ENCODE measurements at places on chromosomes 12 and 14.

DNA sequence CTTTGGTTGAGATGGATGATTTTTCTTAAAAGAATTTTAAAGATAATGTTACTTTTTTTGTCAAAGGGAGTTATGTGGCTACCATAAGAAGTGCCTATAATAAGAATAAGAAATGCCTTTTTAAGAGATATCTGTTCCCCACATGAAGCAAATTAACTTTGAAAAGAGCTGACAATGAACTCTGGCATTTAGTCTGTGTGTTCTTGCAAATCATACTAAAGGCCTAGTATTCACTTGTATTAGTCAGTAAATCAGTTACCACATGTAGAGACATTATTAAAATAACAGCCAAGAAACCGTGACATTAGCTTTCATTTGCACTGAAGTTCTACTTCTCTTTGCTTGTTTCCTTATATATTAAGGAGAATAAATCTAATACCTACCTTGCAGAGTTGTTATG lies 296.3 kb downstream of the CCDC91 start:
- DNase-seq = no peak

GRCh38 chr14:50067723-50068495 lies 48.5 kb downstream of the VCPKMT start:
- DNase-seq = no peak

- no peak for DNase-seq
Measured at GRCh38 chr12:66707002-66707697, 28.3 kb upstream of the GRIP1 start.

- DNase-seq = no peak
Measured at GRCh38 chr12:117528538-117528937, 167.1 kb upstream of the NOS1 start.

GRCh38 chr12:57522887-57523705 lies 472 bp downstream of the MBD6 start:
- peak; percentile 49 for DNase-seq

DNA sequence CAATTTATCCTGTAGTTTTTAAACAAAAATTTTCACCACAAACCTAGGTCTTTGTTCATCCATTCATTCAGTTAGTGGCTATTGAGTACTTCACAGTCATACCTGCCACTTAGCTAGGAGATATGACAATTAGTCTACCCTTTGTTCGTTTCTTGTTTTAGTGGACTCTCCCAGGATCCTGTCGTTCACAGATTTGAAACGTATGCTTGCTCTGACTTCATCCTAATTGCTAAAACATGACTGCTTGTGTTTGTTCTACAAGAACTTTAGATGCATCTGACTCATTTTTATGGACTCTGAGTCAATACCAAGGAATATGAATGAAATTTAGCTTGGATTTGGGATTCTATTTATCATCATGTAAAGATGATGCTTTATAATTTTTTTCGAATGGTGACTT lies 69.5 kb downstream of the TBC1D30 start:
- peak; percentile 11 for DNase-seq

- DNase-seq = no peak
Measured at GRCh38 chr14:54881235-54881760, 21.3 kb downstream of the GCH1 start.

GRCh38 chr12:43805860-43806736 lies at the start of gene TWF1:
TWF1 (minus strand) TSS chr12:43806317; CDS start chr12:43806245, 72 bp downstream.
- peak; percentile 64 for DNase-seq

- no peak for DNase-seq
Measured at GRCh38 chr12:3251067-3251466, 173.9 kb downstream of the TSPAN9 start.

DNA sequence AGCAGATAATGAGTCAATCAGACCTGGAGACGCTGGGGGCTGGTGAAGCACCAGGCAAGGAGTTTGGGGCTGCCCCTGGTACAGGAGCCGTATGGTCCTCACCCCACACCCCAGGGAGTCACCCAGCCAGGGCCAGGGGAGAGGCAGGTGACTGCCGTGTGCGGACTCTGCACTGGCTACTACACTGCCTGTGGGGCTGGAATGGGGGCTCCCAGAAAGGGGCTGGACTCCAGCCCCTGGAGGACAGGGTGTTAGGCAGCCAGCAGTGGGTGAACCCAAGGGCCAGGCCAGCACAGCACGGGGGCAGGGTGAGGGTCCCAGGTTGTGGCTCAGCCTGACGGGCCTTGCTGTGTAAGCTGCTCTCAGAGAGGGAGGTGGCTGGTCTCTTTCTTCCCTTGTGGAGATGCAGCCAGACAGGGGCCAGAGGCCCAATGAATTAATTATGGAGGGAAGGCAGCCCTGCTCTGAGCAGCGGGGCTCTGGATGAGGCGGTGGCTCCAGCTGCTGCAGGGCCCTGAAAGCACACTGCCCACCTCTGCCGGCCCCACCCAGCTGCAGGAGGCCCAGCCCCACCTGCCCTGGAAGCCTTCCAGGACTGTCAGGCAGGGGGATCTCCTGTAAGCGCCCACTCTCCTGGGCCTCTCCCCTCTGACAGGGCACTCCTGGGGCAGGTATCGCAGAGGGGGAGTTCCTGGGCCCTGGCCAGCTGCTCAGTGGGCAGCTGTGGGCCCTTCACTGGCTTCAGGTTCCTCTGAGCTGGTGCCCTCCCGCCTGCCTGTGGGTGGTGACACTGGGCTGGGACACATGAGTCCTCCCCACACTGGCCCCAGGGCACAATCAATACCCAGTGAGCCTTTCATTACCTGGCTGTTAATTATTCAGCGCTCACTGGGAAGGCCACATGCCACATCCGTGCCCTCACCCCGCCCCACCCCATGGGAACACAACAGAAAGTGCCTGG lies 142.5 kb upstream of the C14orf180 start:
- no peak for DNase-seq

DNA sequence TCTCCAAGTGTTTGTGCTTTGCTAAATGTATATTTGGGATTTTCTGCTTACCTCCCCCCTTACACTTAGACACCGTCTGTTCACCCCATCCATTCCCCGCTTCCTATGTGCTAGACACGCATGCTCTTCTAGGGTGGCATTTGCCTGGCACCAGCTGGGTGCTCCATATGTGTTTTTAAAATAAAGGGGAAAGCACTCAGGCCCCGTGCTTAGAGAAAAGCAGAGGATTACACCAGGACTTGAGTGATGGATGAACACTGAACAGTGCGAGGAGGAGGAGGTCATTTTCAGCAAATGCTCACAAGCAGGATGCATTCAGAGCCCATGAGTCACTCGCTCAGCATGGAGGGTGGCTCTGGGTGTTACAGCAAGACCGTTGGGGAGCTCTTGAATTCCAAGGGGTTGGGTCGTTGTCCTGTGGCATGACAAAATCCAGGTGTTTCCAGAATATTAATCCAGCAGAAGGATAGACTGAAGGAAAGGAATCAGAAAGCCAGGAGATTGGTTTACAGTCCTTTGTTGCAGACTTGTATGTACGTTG lies 2.9 kb upstream of the BDKRB1 start:
- DNase-seq = no peak

DNA sequence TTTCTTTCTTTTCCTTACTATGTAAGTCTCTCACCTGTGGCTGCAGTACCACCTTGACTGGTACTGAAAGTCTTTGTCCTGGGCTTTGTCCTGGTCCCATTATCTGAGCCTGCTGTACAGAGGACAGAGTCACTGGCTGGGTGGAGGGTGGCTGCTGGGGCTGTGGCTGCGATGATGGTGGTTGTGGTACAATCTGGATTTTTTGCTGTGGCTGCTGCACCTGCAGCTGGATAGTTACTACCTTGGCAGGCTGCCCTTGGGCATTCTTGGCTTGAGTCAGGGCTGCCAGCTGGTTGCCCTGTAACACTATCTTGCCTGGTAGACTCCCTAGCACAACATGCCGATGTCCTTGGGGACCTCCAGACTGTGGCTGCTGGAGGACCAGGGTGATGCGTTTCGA lies 27.0 kb downstream of the CHD8 start:
- no peak for DNase-seq

- DNase-seq = no peak
Measured at GRCh38 chr12:31016057-31016456, 57.6 kb upstream of the DDX11 start.

DNA sequence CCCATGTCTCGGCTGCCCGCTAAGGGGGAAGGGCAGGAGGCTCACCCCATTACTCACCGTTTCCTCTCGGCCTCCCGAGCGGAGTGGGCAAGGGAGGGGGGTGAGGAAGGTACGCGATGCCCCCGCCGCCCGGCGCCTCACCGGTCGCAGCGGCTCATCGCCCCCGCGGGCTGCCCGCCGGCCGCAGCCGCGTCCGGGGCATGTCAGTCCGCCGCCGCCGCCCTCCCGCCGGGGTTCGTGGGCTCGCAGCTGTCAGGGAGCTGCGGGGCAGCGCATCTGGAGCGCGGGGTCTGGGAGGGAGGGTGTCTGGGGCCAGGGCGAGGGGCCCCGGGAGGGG lies 461 bp downstream of the SLC8A3 start:
- DNase-seq = no peak

DNA sequence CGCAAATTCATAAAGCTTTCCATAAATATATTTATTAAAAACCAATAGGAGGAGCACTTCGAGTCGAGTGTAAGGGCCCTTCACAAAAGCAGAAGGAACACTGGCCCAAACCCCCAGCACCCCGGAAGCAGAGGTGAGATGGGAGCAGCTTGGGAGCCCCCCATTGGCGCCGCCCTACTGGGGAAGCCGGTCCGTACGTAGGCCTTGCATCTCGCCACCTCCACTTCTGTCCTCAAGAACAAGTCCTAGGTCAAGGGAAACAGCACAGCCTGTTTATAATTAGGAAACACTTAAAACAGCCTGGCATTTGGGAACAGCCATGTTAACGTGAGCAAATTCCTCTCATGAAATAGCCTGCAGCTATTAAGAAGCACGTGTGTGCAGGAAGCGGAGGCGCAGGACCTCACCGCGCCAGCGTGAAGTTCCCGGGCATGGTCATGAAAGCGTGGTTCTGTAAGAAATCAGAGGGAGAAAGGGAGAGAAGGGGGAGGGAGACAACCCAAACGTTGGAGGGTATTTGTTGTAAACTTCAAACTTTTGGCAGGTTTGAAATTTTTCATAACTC lies 7.7 kb downstream of the ANKRD9 start:
- DNase-seq = no peak

DNA sequence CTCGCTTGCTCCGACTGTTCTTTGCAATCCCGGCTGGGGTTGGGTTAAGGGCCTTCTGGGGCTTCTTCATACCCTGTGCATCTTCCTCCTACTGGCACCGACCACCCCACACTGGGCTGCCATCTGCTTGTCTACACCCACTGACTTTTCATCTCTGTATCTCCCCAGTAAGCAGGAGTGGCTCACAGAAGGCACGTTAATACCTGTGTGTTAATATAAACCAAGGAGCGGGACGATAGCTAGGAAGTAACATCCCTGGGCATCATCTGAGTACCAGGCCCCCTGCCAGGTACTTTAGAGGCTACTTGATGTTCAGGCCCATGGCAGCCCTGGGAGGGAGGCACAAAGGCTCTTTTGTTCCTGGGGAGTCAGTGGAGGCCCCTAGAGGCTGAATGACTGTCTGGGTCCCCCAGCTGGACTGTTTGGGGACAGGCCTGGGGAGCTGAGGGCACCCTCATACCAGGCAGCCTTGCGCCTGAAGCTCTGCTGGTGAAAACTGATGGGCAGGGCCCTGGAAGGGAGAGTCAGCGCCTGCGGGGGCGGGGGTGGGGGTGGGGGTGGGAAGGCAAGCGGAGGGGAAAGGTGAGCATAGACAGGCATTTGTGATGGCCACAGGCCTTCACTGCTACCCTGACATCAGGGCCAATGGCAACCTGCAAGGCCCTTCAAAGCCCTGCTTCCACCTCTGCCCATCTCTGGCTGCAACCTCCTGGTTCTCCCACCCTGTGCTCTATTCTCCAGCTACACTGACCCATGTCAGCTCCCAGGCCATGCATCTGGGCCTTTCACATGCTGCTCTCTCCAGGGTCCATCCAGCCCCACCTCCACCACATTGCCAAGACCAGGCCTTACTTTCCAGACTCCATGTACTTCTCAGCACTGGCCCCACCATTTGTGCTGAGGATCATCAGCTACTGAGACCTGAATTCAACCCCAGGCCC lies 34.2 kb upstream of the DEGS2 start:
- no peak for DNase-seq

DNA sequence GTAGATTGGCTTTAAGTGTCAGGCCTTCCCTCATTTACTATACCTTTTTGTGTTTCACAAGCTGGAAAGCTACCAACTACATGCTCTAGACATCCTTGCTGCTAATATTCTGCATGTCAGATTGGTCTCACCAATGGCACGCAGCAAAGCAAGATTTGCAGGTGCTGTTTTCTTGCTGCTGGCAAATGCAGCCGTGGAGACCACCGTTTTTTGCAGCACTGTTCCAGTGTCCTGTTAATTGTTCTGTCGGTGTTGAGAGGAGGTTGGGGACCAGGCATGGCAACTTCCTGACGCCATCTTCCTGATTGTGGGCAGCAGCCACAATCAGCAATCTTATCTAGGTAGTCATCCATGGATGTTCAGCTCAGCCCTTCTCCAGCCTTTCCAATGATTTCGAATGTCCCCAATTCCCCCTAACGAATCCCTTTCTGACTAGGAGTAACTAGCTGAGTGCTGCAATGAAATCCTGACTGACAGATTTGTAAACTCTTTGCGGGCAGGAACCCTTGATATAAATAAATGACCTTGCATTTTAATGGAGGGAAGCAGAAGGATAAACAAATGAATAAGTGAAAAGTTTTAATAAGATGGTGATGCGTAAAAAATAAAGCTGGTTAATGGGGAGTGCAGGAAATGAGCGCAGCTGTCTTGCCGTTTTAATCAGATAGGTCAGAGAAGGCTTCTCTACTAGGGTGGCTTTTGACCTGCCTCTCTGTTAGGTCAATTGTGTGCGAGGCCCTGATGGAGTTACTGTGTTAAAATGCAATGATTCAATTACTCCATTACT lies 574 bp upstream of the CRADD start:
- DNase-seq = no peak

DNA sequence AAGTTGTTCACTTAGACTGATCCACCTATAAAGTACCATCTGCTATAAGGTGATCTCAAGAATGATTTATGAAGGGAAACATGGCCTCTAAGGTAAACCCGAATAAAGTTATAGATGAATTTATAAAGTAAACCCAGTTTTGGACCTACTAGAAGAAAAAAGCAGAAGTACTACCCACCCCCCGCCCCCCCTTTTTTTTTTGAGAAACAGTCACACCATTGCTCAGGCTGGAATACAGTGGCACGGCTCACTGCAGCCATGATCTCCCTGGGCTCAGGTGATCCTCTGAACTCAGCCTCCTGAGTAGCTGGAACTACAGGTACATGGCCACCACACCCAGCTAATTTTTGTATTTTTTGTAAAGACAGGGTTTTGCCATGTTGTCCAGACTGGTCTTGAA lies 3.9 kb downstream of the ENTPD5 start:
- DNase-seq = no peak

- DNase-seq = no peak
Measured at GRCh38 chr12:89618113-89618862, 90.3 kb downstream of the ATP2B1 start.
